RWPE1 (cell line): ENCODE measurements at places on chromosomes 12 and 14.

GRCh38 chr12:18583655-18584054 lies 154.2 kb downstream of the PLCZ1 start:
- no peak for DNase-seq

DNA sequence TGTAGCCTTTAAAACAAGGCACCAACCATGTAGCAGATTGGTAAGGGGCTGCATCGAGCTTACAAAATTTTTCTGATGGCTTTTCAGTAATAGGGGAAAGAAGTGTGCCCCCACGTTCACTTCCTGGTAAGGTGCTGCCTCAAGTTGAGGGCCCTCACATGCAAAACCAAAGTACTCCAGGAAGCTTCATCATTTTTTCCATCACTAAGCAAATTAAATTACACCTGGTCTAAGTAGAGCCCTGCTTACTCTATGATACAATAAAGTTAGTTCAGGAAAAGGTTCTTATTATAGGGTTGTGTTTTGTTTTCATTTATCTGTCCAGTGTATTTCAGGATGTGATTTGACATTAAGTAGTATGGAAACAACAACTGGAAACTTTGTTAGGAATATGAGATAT lies 15.0 kb upstream of the AKAP5 start:
- DNase-seq = no peak

- DNase-seq = no peak
Measured at GRCh38 chr12:118850244-118850825, 131.0 kb upstream of the SRRM4 start.

DNA sequence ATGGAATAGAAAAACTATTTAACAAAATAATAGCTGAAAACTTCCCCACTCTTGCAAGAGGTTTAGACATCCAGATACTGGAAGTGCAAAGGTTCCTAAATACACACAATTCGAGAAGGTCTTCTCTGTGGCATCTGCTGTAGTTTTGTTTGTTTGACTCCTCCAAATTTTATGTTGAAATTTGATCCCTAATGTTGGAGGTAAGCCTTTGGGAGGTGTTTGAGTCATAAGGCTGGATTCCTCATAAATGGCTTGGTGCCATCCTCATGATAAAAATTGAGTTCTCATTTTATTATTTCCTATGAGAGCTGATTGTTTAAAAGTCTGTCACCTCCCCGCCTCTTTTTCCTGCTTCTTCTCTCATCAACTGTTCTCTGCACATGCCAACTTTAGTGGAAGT lies 182.7 kb downstream of the MYRFL start:
- DNase-seq = peak; percentile 30

DNA sequence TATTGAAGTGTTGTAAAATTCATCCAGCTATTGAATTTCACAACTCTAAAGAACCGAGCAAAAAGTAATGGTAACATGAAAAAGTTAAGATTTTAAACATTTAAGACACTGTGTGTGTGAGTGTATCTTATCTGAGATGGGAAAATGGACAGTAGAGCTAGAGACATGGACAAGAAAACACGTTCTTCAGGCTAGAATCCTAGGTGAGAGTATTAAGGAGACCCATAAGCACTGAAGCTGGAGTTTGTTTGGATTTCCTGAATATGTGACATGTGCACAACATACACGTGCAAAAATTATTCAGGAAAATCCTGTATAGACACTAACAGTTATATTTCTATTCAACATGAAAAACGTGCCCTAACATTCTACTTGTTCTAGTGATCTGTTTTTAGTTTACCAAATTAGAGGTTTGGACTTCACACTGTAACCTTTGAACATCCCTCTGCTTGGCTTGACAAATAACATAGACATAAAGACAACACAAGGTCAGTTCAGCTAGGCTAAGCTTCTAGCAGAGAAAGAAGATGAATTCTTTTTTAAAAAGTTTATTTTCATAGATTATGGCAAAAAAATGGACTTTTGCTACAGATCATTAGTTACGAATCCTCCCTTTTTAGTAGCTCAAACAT lies 31.3 kb downstream of the LMNTD1 start:
- no peak for DNase-seq

DNA sequence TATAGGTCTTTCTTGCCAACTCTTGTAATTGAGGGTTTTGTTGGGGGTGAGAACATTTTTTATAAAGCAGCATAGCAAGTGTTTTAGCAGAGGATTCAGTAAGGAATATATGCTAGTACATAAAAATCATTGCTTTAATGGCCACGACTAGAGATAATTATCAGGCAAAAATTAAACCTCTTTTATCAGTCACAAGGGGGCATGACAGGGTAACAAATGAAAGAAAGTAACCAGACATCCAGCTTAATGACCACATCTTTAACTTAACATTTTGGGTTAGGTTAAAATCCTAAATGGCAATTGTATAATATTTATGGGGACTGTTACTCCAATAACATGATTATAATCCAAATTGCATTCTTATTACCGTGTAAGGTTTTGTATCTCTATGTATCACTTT lies 119.6 kb downstream of the LRRIQ1 start:
- DNase-seq = peak; percentile 3

DNA sequence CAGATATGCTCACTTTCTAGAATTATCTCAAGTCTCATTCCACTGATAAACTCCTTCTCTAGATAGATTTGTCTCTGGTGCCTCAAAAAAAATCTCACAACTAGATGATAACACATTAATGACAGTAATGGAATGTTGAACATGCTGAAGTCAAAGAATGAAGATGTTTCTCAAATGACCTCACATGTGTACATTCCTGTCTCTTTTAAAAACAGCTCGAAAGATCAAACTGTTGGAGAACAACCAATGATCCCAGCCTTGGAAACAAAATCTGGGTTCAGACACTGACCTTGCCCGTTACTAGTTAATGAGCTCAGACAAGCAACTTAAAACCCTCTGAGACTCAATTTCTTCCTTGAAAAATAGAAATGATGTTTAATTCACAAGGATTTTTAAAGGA lies 44.7 kb upstream of the KCNJ8 start:
- DNase-seq = no peak

DNA sequence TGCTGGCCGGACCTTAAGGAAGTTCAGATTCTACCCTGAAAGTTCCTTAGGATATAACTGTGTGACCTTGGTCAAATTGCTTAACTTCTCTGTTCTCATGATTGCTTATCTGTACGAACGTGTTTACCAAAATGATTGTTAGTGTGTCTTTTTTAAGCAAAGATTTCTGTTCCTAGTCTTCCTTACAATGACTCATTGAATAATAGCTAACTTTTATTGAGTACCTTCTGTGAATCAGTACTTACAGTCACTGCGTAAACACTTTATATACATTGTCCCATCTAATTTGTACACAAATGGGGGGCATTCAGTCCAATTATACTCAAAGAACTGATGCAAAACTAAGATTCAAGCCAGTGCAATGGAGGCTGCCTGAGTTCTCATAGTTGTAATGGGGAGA lies 4.2 kb upstream of the TMEM30B start:
- DNase-seq = no peak
